Umbilical cord (tissue), 2 donors: ENCODE measurements at places on chromosomes 7 and 10. TPM values are rescaled to one million over a fixed set of nuclear protein-coding genes. Genes with fewer than 3 reads are reported as not detected.

Gene IL2RA
- 5.1 TPM for total RNA-seq

DNA sequence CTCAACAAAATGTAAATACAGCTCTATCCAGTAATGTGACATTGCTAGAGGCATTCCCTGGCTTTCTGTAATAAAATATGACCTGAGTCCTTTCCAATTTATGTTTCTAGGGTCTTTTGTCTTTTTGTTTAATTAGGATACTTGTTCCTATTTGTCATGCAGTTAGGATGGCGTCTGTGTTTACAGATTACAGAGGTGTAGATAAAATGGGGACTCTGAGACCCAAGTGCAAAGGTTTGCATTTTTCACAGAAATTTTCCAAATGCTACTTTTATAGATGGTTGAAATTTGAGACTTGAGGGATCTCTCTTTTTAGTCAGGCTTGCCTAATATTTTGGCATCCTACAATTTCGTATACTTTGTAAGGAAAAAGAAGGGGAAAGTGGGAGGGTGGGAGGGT is 332.4 kb downstream of the PTEN start:
- no peak for DNase-seq

GRCh38 chr7:27921081-27921836 is 181.3 kb downstream of the TAX1BP1 start:
- peak; percentile 93 for DNase-seq

Gene DOCK1
- total RNA-seq: 56.1 TPM

Gene MLXIPL
- 1.7 TPM for total RNA-seq

- no peak for DNase-seq
Measured at GRCh38 chr7:94146408-94146807, 142.3 kb upstream of the BET1 start.

Gene AGBL3
- total RNA-seq: 16.9 TPM

GRCh38 chr10:45353186-45353585 is 20.8 kb upstream of the ALOX5 start:
- DNase-seq: no peak

GRCh38 chr7:94971051-94971867 is 63.9 kb downstream of the PPP1R9A start:
- no peak for DNase-seq
